ENCODE measurements at places on chromosomes 6 and 20.

- DNase-seq = no peak
Measured at GRCh38 chr6:167574431-167575151, 249.7 kb downstream of the TTLL2 start.

GRCh38 chr6:157558487-157559200 is 177.7 kb downstream of the ZDHHC14 start:
- DNase-seq = no peak

DNA sequence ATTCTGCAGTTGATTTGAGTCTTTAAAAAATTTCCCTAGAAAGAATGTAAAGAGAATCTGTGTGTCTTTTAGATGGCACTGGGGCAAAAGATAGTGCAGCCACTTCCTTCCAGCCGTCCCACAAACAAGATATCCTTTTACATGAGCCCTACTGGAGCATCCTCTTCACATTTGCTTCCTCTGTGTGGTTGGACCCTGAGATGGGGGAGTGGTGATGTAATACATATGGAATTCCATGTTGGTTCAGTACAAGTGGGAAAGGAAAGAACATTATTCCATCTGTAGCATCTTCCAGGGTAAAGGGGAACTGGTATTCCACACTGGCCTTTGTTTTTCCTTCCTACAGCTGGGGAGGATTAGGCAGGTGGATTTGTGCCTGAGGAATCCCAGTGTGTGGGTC is 78.9 kb upstream of the ISM1 start:
- no peak for DNase-seq

- DNase-seq = no peak
Measured at GRCh38 chr6:132198896-132199295, 202.4 kb downstream of the MOXD1 start.

GRCh38 chr6:130697995-130698535 is 129.1 kb upstream of the SMLR1 start:
- DNase-seq = peak; percentile 26

- DNase-seq = no peak
Measured at GRCh38 chr6:155215906-155216305, 47.9 kb upstream of the CLDN20 start.

DNA sequence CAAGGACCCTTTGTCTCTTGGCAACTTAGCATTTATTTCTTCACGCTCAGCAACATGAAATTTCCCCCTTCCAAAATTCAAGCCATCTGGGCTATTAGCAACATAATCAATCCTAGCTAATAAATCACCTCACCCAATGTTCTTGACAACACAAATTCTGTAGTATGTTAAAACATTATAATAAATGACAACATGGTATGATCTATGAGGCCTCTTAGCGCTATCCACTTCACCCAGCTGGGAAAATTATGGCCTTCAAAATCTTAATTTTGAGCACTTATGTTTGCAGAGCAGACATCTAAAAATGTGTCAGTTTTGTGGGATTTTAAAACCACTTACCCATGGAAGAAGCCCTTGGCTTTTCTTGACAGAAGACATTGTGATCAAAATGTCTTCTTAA is 181.9 kb downstream of the HDGFL1 start:
- DNase-seq = no peak

- DNase-seq = no peak
Measured at GRCh38 chr20:1979106-1979778, 14.6 kb downstream of the PDYN start.

DNA sequence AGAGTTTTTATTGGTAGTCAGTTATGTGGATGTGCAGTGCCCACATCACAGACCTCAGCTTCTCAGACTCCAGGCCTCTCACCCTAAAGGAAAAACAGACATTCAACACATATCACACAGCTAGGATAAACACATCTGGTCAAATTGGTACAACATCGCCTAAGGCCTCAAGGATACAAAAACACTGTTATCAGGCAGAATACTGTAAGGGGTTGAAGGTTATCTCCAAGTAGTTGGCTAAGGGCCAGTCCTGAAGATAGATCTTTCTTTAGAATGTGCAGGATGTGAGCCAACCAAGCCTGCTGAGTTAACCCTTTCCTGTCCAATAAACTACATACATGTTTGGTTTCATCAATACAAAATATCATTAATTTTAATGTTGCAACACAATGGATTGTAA is 308.4 kb upstream of the GJE1 start:
- no peak for DNase-seq

- DNase-seq = no peak
Measured at GRCh38 chr6:131754715-131755567, 44.1 kb upstream of the CTAGE9 start.

DNA sequence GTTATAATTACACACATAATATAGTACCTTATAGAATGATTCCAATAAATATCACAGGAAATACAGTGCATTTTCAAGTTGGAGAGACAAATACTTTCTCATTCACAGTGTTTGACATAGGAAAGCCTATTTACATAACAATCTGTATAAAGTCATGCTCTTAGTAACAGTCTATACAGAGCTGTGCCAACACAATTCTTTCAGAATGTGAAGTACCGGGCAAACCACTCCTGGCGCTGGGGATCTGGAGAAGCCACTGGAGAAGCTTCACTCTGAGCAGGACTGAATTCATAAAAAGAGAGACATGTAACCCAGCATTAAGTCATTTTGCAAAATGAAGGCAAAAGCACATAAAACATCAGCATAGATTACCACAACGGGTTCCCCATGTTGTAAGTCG is 24.9 kb upstream of the MCM9 start:
- no peak for DNase-seq

DNA sequence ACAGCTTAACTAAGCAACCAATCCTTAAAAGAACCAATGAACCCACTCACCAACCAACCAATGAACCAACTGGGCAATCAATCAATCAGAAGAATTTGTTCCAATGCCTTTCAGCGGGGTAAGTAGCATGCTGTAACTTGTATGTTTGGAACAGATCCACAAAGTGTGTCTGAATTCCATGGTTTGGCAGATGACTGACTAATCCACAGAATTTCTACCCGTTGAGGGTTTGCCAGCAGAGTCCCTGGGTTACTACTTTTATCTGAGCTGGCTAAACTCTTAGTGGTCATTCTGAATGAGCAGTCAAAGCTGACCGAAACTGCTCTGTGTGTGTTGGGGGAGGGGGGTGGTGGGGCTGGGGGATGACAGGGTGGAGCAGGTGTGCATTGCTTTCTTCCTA is 125.0 kb upstream of the JAG1 start:
- no peak for DNase-seq

DNA sequence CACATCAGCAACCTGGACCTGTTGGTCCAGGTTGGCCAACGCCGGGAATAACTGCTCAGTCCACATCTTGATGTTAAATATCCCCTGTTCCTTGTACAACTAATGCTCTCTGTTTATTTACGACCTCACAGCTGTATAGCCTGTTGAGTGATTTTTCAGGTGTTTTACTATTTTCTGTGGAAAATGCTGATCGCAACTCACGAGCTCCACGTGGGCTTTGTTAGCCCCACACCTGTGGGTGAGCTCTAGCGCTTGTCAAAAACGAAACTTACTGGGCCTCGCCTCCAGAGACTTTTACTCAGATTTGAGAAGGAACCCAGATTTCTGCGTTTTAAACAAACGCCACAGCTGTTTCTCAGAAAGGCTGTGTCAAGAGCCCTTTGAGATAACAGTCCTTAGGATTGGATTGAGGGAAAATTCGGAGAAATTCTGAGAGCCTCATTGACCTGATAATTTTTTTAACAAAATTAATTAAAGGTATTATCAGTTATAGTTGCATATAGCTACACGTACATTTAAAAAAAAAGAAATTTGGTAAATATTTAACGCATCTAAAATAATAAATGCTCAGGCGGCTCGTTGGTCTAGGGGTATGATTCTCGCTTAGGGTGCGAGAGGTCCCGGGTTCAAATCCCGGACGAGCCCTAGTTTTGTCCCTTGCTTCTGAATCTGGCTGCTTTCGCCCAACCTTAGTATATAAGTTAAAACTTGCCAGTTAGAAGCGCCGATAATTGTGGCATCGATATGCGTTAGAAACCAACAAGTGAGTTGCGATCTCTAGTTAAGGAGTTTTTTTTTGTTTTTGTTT is 16.7 kb downstream of the HMGN4 start:
- DNase-seq = peak; percentile 80

GRCh38 chr6:10272591-10272990 is 142.3 kb downstream of the TFAP2A start:
- DNase-seq = no peak

GRCh38 chr6:123838505-123839234 is 35.0 kb downstream of the NKAIN2 start:
- no peak for DNase-seq

GRCh38 chr20:11086970-11087369 is 413.2 kb upstream of the JAG1 start:
- no peak for DNase-seq

DNA sequence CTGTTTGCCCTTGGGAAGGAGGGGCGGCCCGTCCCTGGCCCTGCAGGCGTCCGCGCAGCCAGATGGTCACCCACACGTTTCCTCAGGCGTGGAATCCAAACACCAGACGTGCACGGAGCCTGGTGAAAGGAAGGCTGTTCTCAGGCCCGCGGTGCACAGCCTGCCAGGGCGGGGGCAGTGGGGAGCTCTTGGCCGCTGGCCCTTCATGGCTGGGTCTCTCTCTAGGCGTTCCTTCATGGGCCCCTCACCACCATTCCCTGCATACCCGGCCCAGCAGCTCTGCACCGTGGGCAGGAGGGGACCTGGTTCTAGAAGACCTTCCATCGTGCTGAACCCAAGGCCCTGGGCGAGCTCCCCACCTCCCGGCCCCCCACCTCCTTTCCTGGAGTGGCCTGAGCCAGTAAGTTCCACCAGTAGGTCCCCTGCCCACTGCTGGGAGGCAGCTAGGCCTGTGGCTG is 30.4 kb upstream of the SMOC2 start:
- no peak for DNase-seq

DNA sequence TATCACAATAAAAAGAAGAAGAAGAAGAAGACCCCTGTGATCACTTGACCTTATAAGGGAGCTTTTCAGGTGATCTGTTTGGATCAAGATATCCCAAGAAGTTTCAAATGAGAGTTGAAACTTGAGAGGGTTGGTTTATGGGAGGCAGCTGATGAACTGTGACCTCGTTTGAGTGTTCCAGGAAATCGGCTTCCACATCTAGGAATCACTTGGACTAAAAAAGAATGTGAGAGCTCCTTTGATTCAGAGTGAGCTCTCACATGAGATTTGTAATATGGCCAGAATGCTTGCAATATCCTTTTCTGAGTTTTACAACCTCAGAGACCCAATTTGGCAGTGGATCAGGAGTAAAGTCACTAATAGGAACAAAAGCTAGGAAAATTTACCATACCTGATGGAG is 228.1 kb downstream of the ATXN1 start:
- no peak for DNase-seq

GRCh38 chr6:26045065-26045927 is 41.9 kb upstream of the HFE start:
- peak; percentile 97 for DNase-seq

- DNase-seq = peak; percentile 18
Measured at GRCh38 chr20:44582311-44583025, at the start of gene PKIG. Gene PKIG, plus strand, starts transcription at chr20:44582579. Its CDS starts 31,978 bp downstream, at chr20:44614557.

GRCh38 chr6:142816031-142816430 is 128.9 kb downstream of the HIVEP2 start:
- DNase-seq = no peak

DNA sequence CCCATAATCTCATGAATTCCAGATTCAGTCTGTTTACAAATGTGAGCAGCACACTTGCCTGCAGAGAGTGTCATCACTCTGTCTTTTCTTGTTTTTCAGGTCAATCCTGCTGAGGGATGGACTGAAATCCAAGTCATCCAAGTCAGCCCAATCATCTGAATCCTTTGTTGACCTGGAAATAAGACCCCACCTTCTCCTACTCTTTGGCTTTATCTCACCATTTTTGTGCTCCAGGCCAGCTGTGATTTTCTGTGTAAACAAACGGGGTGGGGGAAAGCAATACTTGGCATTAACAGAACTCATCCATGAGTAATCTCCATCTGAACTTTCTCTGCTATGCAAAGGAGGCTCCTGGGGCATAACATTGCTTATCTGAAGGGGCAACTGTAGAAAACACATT is 16.9 kb upstream of the GSTA4 start:
- DNase-seq = no peak

GRCh38 chr6:111157412-111157811 is 70.1 kb downstream of the SLC16A10 start:
- DNase-seq = no peak

DNA sequence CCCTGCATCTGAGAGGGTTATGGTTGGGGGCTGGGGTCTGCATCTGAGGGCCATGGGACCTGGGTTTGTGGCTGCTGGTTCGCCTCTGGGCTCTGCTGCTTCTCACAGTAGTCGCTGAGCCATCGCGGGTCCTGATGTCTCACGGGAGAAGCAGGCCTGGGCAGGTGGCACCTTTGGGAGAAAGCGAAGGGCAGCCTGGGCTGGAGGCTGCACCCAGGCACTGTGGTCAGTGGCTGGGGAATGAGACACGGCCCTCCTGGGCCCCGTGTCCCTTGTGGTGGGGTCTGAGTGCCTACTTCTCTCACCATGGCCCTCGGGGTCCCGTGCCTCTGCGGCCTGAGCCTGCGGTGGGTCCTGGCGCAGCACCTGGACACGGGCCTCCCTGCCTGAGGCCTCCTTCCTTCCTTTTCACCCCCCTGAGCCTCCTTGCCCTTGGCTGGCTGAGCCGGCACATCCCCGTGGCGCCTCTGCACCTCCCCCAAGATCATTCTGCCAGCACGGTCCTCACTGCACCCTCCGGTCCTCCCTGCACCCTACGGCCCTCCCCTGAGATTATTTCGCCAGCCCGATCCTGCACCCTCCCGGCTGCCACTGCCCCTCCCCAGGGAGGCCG is 206.0 kb downstream of the ERMARD start:
- DNase-seq = no peak

- no peak for DNase-seq
Measured at GRCh38 chr6:112117554-112117953, 30.2 kb downstream of the FAM229B start.

DNA sequence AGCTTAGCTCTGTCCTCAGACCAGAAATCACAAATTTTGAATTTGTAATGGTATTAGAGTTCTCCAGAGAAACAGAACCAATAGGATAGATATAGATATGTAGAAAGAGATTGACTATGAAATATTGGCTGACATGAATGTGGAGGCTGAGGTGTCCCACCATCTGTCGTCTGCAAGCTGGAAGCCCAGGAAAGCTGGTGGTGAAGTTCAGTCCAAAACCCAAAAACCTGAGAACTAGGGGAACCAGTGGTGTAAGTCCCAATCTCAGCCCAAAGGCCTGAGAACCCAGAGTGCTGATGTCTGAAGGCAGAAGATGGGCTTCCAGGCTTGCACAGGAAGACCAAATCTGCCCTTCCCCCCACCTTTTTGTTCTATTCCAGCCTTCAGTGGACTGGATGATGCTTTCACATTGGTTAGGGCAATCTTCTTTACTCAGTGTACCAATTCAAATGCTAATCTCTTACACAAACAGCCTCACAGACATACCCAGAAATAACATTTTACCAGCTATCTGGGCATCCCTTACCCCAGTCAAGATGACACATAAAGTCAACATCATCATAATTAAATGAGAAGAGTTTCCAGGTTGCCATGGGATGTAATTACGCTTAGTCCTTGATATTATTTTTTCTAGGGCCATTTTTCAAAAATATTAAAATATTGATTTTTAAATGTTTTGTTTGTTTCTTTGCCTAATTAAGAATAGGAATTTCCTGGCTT is 570.8 kb downstream of the UTRN start:
- no peak for DNase-seq

GRCh38 chr6:129793447-129793846 is 67.7 kb downstream of the TMEM244 start:
- no peak for DNase-seq

- no peak for DNase-seq
Measured at GRCh38 chr20:11810311-11811083, 107.2 kb upstream of the BTBD3 start.

- DNase-seq = no peak
Measured at GRCh38 chr6:34412016-34412415, 13.9 kb downstream of the RPS10 start.
